ENCODE measurements at places on chromosomes 16 and 17. TPM values are rescaled to one million over a fixed set of nuclear protein-coding genes. Genes with fewer than 3 reads are reported as not detected.

Gene BFAR
- 39.3 TPM for total RNA-seq

Gene TP53TG3
- total RNA-seq, result not detected

Gene KRT14
- total RNA-seq, result 0.30 TPM

Gene CCL14
- 224 TPM for total RNA-seq

Gene ATP2C2
- not detected for total RNA-seq

Gene CD300H
- not detected for total RNA-seq

Gene CACNG3
- not detected for total RNA-seq

Gene PRR29
- total RNA-seq, result 0.84 TPM
